ENCODE measurements at places on chromosomes 5 and 9. TPM values are rescaled to one million over a fixed set of nuclear protein-coding genes. Genes with fewer than 3 reads are reported as not detected.

The ENTREP1 gene
- total RNA-seq = 4.2 TPM

The PCDHA5 gene
- total RNA-seq = not detected

The INSL4 gene
- total RNA-seq = not detected

The CDKN2B gene
- 11.4 TPM for total RNA-seq

The TAF7 gene
- 30.1 TPM for total RNA-seq

- no peak for DNase-seq
Measured at GRCh38 chr9:16342246-16343020, 528.0 kb downstream of the BNC2 start.

- no peak for DNase-seq
Measured at GRCh38 chr9:99040251-99040900, 64.5 kb upstream of the TGFBR1 start.

DNA sequence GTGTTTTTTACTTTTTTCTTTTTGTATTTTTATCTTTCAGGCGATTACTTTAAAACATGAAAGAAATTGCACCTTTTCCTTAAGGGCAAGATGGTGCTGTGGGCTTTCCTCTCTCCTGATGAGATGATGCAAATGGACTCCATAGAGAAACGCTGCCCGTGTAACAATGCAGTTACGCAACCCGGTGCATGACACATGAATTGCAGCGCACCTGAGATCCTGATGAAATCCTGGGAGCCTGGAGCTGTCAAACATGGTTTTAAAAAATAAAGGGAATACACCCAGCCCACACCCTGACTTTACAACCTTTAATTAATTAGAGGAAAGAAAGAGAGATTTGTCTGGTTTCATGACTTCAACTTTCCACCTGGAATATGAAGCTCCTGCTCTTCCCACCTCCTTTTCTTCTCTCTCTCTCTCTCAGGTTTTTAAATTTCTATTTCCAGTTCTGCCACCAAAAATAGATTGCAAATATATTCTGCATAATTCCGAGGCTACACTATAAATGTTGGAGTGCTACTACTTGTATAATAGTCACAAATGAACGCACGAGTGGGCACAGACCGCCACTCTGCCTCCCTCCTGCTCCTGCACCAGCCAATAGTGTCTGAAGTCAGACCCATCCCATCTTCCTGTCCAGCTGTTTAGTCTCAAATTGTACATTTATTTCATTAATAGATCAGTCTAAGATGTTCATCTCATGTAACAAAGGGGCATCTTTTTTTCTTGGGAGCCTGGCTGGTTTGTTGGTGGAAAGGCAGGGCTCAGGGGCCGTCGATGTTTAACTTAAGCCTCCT lies 179.1 kb downstream of the AUH start:
- no peak for DNase-seq

- DNase-seq = no peak
Measured at GRCh38 chr5:143898916-143899591, 87.1 kb downstream of the HMHB1 start.

GRCh38 chr5:173233347-173234128 lies 1.5 kb downstream of the NKX2-5 start:
- DNase-seq = no peak

- DNase-seq = no peak
Measured at GRCh38 chr5:131381777-131382176, 117.9 kb downstream of the CDC42SE2 start.

GRCh38 chr5:23507278-23507685 lies at the start of gene PRDM9:
Gene PRDM9, plus strand, starts transcription at chr5:23507609. Its CDS starts 1,425 bp downstream, at chr5:23509034.
- DNase-seq = no peak

Measured in ascending aorta (tissue), 2 donors.